ENCODE measurements at places on chromosomes 16 and 17.

GRCh38 chr16:72159386-72159785 is 12.6 kb downstream of the PMFBP1 start:
- DNase-seq = no peak

GRCh38 chr16:66036793-66037715 is 329.4 kb upstream of the CDH5 start:
- DNase-seq = no peak

DNA sequence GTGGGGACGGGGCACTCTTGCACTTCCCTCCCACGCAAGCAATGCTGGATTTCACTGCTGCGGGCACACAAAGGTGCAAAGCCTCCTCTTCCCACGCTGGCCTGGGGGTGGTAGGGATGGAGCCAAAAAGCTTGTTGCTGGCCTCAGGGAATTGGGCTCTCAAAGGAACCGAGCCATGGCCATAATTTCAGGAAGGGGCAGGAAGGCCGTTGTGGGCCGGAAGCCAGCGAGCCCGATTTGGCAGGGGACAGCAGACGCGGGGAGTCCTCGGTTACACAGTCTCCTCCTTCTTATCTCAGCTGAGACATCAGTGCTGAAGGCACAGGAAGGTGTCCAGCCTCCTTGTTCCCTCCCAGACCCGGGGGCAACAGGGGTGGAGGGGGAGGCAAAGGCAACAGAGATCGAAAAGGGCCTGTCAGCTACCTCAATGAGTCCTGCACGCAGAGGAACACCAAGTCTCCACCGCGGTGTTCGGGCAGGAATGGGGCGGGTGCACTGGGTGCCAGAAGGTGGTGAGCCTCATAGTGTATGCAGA is 59.5 kb downstream of the SLFN11 start:
- DNase-seq = no peak

DNA sequence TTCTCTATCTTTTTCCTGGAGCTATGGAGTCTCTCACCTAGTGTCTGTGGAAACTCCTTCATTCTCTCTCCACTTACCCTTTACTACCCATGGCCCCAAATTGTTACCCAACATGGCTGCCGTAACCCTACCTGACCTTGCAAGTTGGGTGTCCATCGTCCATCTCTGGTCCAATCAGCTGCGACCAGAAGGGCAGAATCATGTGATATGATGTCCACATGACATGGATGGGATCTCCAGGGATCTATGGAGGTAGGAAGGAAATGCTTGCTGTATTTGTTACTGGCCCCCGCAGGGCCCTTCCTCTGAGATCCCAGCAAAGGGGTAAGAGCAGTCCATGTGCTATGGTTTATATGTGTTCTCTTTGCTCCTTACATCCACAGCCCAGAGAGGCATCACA is 8.0 kb upstream of the DRC7 start:
- no peak for DNase-seq

- peak; percentile 30 for DNase-seq
Measured at GRCh38 chr17:20128036-20128667, 119.0 kb downstream of the SPECC1 start.

DNA sequence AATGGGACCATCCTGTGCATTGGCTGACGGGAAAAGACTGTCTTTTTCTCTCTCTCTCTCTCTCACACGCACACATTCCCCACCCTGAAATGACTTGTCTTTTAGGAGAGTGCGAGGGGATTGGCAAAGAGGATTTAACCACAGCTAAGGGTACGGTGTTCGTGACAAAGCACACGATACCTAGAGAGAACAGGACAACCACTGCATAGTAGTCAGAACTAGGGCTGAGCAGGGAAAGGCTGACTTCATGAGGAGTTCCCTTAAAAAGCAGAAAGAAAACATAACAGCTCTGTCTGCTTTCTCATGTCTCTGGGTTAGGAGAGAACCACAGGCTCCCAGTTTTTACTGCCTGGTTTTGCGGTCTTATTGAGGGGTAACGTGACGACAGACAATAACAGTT is 742.8 kb upstream of the SOX9 start:
- DNase-seq = no peak

Measured in renal cortical epithelial cell (primary cell).